ENCODE measurements at places on chromosomes 7 and 10.

DNA sequence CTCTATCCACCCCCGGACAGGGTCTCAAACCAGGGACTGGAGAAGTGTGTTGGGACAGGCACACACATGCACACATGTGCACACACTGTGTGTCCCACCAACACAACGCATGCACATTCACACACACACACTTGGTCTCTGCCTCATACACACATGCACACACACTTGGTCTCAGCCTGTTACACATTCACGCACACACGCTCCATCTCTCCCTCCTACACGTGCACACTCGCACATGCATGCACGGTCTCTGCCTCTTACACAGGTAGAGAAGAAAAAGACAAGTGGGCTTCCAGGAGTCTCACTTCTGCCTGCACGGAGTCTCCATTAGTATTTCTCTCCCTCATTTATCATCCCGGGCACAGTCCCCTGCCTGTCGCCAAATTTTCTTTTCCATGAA is 171.2 kb downstream of the EBF3 start:
- no peak for DNase-seq

DNA sequence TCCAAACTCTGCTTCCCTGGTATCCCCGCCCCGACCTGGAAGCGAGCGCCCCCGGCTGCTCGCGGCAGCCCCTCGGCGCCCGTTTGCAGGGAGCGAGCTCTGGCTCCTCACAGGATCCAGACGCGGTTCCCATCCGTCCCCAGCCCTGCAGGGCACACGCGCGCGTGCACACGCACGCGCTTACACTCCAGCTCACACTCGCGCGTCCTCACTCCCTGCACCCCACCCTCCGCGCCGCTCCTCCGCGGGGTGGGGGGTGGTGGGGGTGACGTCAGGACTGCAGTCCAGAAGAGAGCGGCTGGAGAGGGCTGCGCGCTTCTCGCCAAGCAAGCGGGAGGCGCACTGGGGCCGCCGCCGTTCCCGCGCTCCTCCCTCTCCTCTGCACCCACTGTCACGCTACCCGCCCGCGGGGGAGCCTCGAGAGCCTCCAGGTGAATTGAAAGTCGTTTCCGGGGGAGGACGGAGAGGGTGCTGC is 255.6 kb downstream of the OTUD1 start:
- no peak for DNase-seq

GRCh38 chr7:14432924-14433323 is 443.5 kb upstream of the ETV1 start:
- no peak for DNase-seq

GRCh38 chr7:31061185-31061584 is 9.1 kb downstream of the ADCYAP1R1 start:
- DNase-seq: no peak

DNA sequence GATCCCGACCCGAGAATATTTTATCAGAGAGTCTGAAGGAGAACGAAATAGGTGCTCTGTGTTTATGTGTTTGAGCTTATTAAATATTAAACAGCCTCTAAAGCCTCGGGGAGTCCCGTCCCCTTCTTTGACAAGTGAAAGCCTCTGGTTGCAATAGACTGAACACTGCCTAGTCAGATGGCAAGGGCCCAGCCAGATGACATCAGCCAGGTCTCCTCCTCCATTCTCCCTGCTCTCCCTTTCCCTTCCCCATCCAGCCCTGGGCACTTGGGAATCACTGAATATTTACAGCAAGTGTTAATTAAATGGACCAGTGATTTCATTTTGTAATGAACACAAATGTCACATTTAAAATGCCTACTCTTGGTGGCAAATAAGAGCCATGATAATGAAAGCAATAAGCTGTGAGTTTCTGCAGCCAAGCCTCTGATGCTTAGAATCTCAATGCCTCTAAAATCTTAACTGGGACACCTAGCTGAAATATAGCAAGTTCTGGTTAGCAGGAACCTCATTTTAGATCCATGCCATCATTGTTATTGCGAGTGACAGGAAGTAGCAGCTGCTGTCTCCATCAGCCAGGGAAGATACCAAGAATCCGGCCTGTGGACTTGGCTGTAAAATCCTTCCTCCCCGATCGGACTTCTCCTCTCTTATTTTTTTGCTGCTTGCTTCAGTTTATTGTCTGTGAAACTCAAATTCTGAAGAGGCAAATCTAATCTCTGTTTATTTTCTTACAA is 202.1 kb downstream of the PRPF18 start:
- no peak for DNase-seq

- no peak for DNase-seq
Measured at GRCh38 chr10:59991661-59992060, 85.3 kb upstream of the CCDC6 start.

- peak; percentile 64 for DNase-seq
Measured at GRCh38 chr7:142785841-142786250, 15.1 kb downstream of the PRSS2 start.

DNA sequence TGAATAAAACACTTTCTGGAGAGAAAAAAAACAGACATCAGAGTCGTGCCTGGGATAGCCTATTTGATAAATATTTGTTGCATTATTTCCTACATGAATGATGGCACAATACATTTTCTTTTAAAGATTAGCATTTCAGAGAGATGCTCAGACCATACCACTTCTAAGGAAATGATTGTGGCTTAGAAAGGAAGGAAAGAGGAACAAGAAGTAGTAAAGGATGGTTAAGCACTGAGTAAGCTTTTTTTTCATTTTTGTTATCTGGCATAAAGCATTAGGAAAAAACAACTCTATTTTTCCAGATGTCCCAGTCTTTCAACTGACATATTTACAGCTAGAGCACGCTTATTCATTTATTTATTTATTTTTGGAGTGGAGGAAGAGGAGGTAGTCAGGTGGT is 258.8 kb upstream of the TEX47 start:
- no peak for DNase-seq

GRCh38 chr7:16504019-16504418 is 22.6 kb upstream of the LRRC72 start:
- DNase-seq: no peak

DNA sequence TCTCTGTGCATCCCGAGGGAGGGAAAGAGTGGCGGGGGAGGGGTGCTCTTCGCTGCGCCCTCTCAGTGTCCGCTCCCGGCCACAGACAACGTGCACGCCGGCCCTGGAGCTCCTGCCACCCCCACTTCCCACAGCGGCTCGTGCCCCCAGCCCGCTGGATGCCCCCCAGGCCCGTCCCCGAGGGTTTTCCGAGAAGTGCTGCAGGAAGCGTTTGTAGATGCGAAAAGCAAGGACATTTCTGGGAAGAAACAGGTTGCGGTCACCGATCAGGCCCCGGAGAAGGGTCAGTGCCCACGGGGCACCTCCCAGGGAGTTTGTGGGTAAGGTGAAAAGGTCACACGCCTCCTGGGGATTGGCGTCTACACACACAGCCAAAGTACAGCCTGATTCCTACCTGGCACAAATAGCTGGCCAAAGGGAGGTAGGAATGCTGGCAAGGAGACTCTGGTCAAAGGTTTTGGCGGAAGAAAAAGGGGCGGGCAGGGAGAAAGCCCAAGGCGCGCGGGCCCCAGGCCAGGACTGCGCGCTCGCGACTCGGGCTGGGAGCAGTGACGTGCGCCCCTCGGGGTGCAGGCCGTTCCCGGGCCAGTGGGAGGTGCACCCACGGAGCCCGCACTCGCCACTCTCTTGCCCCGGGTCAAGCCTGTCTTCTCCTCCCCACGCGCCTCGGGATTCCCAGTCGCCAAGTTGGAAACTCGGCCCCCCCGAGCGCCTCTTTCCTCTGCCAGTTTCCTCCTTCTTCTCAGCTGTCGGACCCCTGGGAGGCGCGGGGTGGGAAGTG is 1.5 kb upstream of the NRP1 start:
- DNase-seq: no peak

DNA sequence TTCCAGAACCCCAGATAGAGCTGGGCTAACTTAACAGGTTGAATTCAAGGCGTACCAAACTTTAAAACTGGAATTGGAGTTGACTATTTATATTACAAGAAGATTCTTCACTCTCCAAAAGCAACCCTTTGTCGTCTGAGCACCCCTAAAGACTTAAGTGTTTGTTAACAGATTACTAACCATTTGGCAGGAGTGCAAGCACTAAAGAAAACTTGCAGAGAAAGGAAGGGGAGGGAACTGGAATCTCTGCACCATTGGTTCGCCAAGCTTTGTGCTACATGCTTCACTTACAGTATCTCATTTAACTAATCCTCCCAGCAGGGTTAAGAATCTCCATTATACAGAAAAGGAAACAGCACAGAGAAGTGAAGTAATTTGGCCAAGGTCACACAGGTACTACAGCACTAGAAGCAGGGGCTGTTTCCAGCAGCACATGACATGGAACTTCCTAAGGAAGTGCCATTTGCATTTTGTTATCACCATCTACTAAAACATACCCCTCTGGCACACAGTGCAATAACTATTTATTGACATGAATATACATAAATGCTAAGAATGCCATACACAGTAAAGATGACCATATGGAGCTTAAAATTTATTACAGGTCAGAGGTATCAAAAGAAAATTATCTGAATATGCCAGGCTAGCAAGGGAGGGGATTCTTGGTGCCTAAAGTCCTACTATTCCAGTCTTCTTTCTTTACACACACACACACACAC is 201.2 kb downstream of the KCNMA1 start:
- DNase-seq: no peak

GRCh38 chr10:30169342-30169741 is 110.0 kb upstream of the JCAD start:
- DNase-seq: no peak

GRCh38 chr7:89606511-89606910 is 547.8 kb upstream of the STEAP1 start:
- DNase-seq: no peak

DNA sequence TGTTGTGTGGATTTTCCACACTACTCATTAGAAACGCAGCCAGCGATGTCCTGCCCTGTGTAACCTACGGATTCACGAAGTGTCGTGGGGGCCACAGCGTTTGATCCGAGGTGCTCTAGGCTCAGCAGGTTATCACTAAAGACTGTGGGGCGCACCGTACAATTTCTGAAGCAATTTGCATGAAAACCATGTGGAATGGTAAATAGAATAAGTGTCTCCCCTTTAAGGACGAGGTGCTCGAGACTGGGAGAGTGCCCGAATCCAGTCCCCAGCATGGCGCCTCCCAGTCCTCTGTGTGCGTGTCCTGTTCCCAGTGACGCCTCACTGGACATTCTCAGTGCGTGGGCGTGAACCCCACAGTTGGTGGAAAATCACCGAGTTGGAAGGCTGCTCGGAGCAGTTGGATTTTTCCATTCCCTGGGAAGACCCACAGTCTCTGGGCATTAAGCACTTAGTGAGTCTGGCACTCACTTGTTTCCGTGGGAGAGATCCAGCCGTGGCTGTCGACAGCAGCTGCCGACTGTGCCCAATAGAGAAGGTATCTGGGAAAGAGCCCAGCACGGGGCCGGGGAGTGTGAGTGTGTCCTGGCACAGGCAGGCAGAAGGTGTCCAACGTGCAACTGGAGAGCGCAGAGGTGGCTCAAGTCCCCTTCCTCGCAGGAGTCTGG is 37.0 kb downstream of the PFKP start:
- DNase-seq: no peak

DNA sequence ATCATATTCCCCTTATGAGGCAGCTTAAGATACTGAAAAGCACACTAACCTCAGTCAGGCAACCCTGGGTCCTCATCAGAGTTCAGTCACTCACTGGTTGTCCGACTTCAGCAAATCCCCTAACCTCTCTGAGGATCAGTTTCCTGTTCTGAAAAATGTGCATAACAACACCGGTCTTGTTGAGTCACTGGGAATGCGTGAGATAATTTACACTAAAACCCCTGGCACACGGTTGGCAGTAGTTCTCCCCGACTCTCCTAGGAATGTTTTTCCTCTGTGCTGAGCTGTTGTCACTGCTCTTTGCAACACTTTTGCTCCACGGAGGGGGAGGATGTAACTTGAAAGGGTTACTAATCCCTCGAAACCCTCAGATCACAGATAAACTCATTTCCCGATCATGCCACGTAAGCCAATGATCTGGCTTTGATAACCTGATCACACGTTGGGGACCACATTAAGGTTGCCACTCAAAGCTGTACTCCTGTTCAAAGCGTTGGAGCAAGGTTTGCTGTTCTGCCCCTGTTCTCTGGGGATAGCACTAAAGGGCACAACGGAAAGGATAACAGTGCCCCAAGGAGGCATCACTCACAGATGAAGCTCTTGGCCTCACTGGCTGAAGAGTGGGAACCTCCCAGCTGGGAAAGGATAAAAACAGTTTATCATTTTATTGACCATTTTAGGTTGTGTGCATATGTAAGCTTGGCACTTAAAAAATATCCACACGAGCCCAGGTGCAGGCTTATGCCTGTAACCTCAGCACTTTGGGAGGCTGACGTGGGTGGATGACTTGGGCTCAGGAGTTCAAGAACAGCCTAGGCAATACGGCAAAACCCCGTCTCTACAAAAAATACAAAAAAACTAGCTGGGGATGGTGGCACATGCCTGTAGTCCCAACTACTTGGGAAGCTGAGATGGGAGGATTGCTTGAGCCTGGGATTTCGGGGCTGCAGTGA is 5.0 kb upstream of the RBM17 start:
- no peak for DNase-seq

DNA sequence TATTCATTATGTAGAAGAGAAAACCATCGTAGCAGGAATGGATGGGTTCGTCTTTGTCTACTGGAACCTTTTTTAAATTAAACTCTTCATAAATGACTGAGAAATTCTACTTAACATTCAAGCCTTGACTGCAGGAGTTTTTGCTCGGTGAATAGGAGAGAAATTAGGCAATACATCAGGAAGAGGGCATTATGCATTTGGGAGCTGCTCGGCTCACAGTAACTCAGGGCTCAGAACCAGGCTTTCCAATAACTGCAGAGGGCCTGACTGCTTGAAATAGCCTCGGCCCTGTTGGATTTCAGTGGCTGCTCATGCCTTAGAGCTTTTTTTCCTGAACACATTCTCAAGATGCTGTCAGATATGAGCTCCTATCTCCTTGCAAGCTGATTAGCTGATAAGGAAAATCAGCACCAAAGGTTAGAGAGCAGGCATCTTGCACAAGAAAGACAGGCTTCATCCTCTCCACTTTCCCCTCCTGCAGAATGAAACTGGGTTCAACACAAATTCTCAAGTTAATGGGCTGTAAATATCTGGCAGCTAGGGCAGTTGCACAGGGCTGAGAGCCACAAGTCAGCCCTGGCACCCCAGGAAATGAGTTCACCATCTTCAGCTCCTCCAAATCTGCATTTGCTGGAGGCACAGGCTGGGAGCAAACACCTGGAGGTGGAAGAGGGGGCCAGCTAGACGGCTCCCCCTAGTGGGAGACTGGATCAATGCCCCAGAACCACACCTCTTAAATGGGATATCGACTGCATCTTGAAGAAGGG is 24.3 kb downstream of the TECTB start:
- DNase-seq: no peak

GRCh38 chr10:11612021-11613001 is 861 bp upstream of the USP6NL start:
- DNase-seq: no peak

- DNase-seq: no peak
Measured at GRCh38 chr10:132200344-132201110, 13.8 kb downstream of the DPYSL4 start.

DNA sequence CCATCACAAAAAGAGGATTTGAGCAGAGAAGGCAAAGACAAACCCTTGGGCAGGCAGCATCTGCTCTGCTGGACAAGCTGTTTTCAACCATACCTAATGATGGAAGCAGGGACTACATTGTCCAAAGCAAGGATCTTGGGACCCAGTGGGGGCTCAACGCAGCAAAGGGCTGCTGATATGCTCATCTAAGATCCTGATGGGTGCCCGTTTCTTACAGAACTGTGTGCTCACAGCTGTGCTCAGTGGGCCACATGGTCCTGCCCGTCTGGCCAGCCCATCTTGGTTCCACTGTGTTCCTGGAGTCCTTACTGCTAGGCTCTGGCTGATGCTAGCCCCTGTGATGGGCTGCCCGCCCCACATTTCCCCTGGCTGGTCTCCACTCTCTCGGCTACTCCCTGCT is 36.1 kb downstream of the GPRIN2 start:
- DNase-seq: no peak

Data from stimulated activated CD8-positive, alpha-beta memory T cell treated with anti-CD3 and anti-CD28 coated beads, Interleukin-12 subunit alpha, Interleukin-12 subunit beta, amount 100 ng/mL, for 4 hours (primary cell).